ENCODE measurements at places on chromosomes 16 and 17.

- DNase-seq = peak; percentile 74
Observed at GRCh38 chr17:43645765-43646481, 15.8 kb downstream of the MEOX1 start.

- DNase-seq = no peak
Observed at GRCh38 chr16:14650629-14651028, 17.9 kb downstream of the BFAR start.

GRCh38 chr16:14289692-14290340 is 218.7 kb downstream of the MRTFB start:
- DNase-seq = peak; percentile 19

GRCh38 chr16:56111100-56111499 is 80.2 kb upstream of the GNAO1 start:
- no peak for DNase-seq

GRCh38 chr16:73713778-73714495 is 582.7 kb upstream of the PSMD7 start:
- DNase-seq = peak; percentile 4

DNA sequence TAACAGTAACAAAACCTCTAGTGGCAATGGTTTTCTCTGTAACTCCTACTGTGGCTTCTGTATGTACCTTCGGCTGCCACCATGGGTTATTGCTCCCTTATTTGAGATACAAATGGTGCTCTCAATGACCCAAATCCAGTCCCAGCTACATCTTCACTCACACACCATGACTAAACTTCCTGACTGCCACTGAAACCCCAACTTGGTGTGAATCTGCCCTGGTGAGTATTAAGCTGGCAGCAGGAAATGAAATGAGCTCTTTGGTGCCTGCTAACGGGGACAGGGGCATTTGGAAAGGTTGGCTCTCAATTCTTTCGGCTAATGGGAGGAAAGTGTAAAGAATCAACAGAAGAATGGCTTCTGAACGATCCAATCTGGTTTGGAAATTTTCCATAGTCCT is 7.5 kb upstream of the SLC35B1 start:
- no peak for DNase-seq

DNA sequence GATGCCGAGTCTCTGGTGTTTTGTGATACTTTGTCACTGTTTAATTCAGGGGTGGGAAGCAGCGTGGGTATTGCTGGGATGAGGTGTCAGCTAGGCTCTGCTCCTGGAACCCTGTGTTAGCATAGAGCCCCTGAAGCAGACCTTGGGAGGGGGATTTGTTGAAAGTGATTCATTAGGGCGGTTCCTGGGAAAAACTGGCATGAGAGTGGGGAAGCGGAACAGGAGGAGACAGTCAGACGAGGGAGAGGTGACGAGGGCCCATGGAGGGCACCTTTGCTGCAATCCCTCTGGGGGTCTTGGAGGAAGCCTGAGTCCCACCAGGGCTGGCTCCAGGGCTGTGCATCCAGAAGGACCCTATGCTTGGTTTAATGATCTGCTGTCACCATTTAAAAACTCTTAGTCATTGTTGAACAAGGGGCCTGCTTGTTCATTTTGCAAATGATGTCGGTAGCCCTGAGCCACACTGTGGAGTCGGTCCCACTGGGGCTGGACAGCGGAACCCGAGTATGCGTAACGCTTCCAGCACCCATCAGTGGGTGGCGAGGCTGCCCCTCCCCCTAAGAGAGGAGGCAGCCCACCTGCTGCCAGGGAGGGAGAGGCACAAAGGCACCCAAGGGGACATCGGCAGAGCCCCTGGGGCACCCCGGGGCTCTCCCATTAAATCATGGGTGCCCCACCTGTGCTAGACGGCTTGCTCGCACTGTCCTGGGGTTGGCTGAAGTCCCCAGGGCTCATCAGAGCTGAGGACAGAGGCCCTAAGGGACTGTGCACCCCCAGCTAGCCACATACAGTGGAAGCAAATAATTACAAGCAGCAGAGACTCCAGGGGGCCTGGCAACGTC is 35.4 kb downstream of the WFDC1 start:
- DNase-seq = no peak

GRCh38 chr17:75524970-75525805 is at the start of gene LLGL2:
Gene LLGL2 (plus strand): TSS chr17:75525697. CDS start chr17:75543427, 17,730 bp downstream.
- peak; percentile 81 for DNase-seq

DNA sequence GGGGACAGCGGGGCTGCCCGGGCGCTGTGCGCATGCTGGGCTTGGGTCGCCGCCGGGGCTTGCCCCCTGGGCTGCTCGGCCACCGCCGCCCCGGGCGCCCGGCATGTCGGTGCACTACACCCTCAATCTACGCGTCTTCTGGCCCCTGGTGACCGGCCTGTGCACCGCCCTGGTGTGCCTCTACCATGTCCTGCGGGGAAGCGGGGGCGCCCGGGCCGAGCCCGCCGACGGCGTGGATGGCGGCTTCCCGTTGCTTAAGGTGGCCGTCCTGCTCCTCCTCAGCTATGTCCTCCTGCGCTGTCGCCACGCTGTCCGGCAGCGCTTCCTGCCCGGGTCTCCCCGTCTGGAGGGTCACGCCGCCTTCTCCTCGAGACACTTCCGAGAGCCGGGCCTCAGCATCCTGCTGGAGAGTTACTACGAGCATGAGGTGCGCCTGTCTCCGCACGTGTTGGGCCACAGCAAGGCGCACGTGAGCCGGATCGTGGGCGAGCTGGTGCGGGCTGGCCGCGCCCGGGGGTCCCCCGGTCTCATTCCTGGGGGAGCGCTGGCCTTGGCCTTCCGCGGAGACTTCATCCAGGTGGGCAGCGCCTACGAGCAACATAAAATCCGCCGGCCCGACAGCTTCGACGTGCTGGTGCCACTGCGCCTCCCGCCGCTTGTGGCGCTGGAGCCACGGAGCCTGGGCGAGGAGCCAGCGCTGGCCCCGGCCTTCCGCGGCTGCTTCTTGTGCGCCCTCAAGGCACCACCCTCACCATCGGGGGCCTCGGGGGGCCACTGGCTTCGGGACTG is 789 bp downstream of the ITPRIPL2 start:
- DNase-seq = peak; percentile 46

DNA sequence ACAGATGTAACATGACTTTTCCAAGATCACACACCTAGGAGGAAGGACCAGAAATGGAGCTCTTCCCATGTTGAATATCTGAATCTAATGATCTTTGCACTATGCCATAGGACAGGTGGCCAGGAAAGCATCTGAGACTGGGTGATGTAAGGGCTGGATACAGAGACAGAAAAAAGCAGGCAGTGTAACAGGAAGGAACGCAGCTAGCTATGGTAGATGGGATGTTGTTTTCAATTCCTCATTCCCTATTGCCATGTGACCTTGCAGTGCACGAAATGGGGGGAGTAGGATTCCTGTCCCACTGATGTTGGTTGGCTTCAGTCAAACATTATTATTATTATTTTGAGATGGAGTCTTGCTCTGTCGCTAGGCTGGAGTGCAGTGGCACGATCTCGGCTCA is 3.7 kb upstream of the NPIPB15 start:
- DNase-seq = peak; percentile 55

- no peak for DNase-seq
Observed at GRCh38 chr16:2687531-2688308, 5.4 kb downstream of the KCTD5 start.

DNA sequence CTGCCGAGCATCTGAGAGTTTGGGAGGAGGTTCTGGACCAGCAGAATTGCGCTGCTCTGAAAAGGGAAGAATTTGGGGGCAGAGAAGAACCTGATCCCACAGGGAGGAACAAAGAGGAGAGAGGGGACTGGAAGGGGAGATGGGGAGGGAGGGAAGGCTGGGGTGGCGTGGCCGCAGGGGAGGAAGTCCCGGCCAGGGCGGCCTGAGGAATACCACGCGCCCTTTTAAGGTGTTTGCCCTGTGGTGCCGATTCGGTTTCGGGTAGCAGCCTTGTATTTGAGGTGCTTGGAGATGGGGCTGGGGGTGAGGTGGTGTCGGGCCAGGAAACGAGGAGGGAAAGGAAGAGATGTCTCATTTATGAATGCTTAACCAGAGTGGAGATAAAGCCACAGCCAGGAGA is 51.3 kb downstream of the AKAP1 start:
- DNase-seq = no peak

DNA sequence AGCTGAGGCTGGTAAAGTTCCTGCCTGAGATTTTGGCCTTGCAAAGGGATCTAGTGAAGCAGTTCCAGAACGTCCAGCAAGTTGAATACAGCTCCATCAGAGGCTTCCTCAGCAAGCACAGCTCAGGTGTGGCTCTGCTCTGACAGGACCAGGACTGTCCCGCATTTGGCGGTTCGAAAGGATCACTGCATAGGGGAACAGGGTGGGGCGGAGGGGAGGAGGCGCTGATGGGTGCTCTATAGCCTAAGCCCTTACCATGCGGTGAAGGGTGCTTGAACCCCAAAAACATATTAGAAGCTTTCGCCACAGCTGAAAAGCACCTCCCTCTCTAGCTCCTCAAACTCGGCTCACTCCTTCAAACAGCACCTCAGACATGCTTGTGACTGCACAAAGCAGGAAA is 29.9 kb upstream of the ENDOV start:
- DNase-seq = no peak

DNA sequence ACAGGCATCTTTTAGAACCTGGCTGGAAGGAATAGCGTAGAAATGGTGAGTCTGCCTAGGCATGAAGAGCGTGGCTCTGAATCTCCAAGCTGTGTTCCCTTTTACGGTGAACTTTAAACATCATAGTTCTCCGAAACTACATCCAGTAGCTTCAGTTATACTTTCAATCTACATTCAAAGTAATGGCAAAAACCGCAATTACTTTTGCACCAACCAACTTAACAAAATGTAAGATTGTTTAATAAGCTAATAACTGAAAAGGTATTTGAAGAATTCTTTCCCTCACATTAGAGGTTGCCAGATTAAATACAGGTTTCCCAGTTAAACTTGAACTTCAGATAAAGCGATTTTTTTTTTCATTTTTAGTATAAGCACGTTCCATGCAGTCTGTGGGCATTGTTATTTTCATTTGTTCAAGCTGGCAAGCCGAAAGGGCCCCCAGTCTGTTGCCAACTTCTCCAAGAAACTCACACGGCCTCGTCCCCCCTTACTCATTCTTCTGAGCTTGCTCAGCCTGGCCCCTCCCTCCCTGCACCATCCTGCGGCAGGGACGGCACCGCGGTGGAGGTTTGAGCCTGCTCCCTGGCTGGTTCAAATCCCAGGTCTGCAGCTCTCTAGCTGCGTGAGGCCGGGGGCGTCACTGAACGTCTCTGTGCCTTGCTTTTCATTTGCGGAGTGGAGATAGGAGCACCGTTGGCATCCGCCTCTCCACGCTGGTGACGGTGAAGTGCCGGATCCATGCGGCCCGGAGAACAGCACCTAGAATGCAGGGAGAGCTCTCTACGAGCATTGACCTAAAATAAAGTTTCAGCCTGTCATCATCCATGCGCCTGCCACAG is 3.5 kb upstream of the MTHFSD start:
- DNase-seq = no peak

GRCh38 chr17:82876149-82876548 is 36.3 kb upstream of the ZNF750 start:
- DNase-seq = peak; percentile 48

DNA sequence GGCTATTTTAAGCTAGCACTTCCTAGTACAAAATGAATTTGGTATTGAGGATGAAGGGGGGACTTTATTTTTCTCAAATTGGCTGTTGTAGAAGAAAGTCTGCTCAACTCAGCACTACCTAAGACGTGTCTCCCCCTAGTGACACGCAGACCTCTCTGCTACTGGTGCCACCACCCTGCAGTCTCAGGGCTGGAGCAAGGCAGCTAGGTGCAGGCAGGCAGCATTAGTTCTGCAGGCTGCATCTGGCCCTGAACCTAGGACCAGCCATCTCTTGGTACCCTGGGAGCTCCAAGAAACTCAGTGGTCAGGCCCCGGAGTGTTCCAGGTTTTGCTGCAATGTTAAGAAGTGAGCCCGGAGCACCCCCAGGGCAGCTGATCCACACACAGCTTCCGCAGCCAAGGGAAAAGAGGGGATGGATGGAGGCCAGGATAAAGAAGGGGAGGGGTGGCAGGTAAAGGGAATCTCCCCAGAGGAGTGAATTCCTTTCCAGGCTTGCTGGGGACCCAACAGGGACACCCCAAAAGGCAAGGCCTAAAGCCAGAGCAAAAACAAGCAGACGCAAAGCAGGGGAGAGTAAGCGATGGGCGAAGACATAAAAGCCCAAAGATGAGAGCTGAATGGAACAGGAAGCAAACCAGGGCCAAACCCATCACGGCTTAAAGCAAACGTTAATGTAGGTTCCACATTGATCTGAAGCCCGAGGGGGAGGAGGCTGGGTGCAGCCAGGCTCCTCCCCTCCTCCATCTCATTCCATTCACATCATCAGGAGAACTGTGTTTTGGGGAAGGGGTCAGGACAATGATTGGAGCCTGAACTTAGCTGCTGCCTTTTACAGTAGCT is 200.5 kb downstream of the ZFHX3 start:
- no peak for DNase-seq

GRCh38 chr16:19238406-19238805 is 47.1 kb upstream of the CLEC19A start:
- DNase-seq = no peak

DNA sequence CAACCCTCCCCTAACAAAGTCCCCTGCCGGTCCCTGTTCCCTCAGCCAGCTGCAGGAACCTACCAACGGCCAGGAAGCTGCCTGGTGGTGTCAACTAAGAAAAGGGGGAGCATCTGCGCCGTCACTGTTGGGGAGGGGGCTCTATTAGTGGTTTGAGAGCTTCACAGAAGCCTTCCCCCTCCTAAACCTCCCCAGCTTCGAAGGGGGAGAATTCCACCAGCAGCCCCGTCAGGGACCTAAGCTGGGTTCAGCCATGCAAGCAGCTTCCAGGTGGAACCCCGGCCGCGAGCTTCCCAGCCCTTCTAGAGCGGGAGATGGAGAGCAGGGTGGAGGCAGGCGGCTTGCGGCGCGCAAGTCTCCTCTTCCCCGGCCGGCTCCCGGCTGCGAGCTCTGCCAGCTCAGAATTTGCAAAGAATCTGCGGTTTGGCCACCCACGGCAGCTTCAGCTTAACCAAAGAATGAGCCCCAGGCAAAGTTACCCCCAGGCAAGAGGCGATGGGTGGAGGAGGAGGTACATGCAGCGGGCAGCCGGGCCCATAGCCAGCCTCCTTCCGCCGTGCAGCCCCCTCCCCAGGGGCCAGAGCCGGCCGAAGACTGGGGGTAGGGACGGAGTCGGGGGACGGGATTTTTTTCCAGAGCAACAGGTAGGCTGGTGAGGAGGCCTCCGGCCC is 33.7 kb downstream of the DDX19A start:
- DNase-seq = peak; percentile 83

- DNase-seq = no peak
Observed at GRCh38 chr17:61556224-61557188, 34.5 kb downstream of the NACA2 start.

All from suppressor macrophage (primary cell).